MM.1S (cell line): ENCODE measurements at places on chromosomes 11 and 22.

- no peak for DNase-seq
These were observed 108.0 kb downstream of the KCNQ1OT1 start for GRCh38 chr11:2591805-2592204.

GRCh38 chr22:47796128-47796908, 1033.9 kb downstream of the TBC1D22A start:
- no peak for DNase-seq

DNA sequence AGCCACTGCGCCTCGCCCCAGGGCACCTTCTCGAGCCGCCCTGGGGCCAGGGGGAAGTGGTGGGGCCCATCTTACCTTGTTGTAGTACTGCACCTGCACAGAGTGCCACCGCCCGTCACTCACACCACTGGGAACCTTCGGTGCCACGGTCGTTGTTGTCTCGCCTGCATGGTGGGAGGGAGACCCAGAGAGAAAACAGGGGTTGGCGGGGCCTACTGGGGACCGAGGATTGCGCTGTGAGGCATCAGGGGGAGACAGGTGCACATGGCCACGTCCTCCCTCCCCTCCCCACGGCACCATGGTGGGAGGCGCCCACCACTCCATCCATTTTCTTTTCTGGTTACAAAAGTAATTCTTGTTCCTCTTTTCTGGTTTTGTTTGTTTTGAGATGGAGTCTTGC, 97.8 kb downstream of the TRMU start:
- no peak for DNase-seq

DNA sequence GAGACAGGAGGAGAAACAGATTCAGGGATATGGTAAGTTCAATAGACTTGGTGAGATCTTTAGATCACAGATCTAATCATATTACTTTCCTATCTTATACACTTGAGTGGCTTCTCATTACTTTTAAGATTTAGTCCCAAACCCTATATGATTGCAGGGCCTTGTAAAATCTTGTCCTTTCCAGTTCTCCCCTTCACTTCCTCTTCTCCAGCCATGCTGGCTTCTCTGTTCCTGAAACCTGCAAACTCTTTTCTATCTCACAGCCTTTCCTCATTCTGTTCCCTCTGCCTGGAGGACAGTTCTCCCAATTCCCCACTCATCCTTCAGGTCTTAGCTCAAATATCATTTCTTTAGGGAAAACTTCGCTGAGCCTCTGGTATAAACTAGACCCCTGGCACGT, 65.9 kb upstream of the BIRC3 start:
- DNase-seq: no peak

GRCh38 chr11:65310736-65311135, 3.9 kb upstream of the CDC42EP2 start:
- no peak for DNase-seq

- no peak for DNase-seq
These were observed 27.1 kb downstream of the RSPH14 start for GRCh38 chr22:23114721-23115020.

GRCh38 chr11:1603629-1604028, 4.6 kb downstream of the KRTAP5-3 start:
- no peak for DNase-seq

- DNase-seq: no peak
These were observed 48.6 kb downstream of the ZC3H12C start for GRCh38 chr11:110141812-110142211.

GRCh38 chr22:49704345-49705215, 123.1 kb downstream of the BRD1 start:
- DNase-seq: no peak

- DNase-seq: no peak
These were observed 676.7 kb upstream of the ARHGAP42 start for GRCh38 chr11:100010393-100010792.

- DNase-seq: no peak
These were observed 133.8 kb upstream of the API5 start for GRCh38 chr11:43177975-43178374.

- no peak for DNase-seq
These were observed 5.3 kb upstream of the JAML start for GRCh38 chr11:118230088-118230487.

DNA sequence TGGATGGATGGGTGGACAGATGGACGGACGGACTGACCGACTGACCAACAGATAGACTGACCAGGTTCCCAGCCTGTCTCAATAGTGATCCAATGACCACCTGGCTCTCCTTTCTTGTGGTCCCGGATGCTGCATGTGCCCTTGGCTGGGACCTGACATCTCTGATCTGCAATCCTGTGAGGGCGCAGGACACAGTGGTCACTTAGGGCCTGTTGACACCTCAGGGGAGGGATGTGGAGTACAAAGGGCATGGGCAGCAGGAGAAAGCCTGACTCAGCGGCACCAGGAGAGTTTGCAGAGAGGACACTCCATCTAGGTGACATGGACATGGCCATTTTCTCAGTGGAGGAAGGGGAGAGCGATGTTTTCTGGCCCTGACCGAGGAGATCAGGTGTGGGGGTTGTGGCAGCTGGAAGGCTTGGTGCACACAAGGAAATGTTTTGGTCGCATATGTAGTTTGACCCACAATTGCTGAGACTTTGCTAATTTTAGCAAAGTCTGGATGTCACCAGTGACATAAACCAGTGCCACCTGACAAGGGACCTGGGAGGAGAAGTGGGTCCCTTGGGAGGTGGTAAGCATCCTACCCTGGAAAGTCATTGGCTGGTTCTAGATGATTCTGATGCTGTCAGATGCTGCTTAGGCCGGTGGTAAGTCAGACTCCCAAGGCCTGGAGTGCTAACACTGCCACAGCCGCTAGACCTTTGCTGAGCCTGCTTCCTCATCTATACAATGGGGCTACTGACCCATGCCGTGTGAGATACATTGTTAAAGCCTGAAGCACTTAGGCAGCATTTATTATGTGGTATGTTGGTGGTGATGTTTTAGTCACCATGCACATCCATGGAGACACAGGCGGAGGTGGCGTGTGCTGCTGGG, 50.7 kb downstream of the CD82 start:
- DNase-seq: no peak

- DNase-seq: no peak
These were observed 649 bp downstream of the MS4A15 start for GRCh38 chr11:60757231-60757800.

GRCh38 chr22:45880091-45880715, 96.8 kb downstream of the WNT7B start:
- DNase-seq: no peak

DNA sequence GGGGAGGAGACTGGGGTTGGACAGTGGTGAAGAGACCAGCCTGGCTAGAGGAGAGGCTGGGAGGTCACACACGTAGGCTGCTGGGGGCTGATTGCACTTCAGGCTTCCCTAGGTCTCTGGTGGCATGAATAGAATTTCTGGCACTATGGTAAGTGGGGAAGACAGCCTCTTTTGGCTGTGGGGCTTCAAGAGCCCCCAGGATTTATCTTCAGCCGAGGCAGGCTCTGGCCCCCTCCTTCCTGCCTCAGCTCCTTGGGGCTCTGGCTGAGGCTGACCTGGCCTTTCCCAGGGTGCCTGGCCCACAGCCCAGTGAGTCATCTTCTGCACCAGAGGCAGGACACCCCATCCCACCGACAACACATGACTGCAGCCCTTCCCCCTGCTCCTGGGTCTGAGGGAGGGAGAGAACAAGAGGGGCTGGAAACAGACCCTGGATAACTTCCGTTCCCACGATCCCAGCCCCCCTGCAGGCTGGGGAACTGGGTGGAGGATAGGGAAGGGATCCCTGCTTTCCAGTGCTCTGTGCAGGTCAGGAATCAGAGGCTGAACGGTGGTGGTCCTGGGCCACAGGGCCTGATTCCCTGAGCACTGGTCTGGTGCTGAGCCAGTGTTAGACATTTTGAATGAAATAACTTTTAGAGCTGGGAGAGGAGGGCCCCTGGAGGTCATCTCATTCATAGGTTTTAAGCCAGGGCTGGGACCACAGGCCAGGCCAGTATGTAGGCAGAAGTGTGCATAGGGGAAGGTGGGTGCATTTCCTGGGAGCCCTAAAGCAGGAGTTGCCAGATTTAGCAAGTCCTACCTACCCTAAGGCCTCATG, 26.5 kb downstream of the ARHGEF17 start:
- no peak for DNase-seq

- no peak for DNase-seq
These were observed 1.9 kb downstream of the OR52H1 start for GRCh38 chr11:5546457-5546856.

- DNase-seq: no peak
These were observed 4.3 kb downstream of the ATL3 start for GRCh38 chr11:63666874-63667273.

DNA sequence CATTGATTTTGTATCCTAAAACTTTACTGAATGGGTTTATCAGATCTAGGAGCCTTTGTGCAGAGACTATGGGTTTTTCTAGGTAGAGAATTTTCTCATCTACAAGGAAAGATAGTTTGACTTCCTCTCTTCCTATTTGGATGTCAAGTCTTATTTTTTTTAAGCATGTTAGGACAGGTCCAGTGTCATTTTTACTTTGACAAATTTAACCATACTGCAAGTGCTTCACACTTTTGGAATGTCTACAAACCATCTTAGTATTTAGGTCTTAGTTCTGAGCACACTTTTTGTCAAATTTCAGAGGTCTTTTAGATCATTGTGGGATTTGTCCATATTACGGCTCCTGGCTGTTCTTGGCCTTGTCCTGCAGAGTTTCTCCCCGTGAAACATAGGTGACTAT, 715.2 kb upstream of the RAG2 start:
- DNase-seq: no peak

GRCh38 chr11:126345759-126346585, 9.5 kb upstream of the ST3GAL4 start:
- no peak for DNase-seq

DNA sequence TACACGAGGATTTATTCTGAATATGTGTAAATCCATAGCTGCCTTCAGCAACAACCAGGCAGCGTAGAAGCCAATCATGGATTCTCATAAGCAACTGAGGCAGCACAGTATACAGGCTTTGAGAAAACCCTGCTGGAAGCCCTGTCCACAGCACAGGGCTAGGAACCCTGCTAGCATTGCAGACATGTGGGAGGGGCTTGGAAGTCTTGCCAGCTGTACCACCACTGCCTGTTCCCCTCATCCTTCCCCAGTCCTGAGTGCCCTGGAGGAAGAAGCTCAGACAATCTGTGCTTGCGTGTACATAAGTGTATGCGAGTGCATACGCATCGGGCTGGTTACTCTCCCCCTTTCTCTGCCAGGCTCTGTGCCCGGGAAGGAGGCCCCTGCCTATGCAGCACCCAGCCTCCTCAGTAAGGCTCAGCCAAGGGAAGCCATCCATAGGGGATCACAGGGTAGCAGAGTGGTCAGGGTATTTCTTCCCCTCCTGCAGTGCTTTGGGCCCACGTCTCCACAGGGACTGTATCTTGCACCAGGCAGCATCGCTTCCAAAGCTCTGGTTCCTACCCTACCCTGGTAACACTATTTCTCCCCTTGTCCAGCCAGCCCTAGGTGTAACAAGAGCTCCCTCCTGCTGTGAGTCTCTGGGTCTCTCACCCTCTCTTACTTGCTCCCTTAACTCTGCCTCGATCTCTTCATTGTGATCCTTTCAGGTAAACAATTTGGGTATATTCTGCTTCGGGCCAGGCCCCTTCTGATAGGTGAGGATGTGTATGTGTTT, 90.5 kb downstream of the GALNT18 start:
- DNase-seq: no peak

DNA sequence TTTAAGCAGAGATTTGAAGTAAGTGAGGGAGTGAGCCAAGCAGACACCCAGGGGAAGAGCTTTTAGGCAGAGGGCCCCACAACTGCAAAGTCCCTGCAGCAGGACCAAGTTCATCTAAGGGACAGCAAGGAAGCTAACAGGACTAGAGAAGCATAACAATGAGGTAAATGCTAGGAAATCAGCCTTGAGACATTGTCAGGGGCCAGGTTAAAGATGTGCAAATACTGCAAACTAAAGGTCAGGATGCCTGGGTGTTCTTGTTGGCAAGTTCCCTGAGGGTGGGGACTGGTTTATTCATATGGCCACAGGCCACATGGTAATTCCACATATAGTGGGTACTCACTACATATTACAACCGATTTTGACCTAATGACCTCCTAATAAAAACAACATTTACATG, 399.2 kb upstream of the NARS2 start:
- DNase-seq: no peak

DNA sequence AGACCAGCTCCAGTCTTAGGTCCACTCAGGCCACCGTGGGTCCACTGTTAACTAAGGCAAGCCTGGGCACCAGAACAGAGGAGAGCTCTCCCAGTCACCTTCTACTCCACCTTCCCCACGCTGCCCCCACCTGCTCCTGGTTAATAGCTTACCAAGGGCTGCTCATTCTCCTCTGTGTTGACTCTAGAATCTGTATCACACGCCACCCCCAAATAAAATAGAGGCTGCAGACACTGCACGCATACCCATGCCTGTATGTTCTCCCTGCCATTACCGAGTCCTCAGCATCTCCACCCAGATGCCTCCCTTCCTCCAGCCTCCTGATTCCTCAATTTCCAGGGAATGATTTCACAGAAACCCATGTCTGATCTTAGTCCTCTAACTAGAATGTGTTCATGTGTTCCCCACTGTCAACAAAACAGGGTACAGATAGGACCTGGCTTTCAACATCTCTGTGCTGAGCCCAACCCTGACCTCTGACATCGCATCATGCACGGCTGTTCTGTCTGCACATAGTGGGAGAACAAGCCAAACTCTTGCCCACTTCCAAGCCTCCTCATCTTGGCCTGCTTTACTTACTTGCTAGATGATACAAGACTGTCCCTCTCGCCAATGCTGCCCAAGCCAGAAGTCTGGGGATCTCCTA, 49.8 kb downstream of the SMCO4 start:
- no peak for DNase-seq

DNA sequence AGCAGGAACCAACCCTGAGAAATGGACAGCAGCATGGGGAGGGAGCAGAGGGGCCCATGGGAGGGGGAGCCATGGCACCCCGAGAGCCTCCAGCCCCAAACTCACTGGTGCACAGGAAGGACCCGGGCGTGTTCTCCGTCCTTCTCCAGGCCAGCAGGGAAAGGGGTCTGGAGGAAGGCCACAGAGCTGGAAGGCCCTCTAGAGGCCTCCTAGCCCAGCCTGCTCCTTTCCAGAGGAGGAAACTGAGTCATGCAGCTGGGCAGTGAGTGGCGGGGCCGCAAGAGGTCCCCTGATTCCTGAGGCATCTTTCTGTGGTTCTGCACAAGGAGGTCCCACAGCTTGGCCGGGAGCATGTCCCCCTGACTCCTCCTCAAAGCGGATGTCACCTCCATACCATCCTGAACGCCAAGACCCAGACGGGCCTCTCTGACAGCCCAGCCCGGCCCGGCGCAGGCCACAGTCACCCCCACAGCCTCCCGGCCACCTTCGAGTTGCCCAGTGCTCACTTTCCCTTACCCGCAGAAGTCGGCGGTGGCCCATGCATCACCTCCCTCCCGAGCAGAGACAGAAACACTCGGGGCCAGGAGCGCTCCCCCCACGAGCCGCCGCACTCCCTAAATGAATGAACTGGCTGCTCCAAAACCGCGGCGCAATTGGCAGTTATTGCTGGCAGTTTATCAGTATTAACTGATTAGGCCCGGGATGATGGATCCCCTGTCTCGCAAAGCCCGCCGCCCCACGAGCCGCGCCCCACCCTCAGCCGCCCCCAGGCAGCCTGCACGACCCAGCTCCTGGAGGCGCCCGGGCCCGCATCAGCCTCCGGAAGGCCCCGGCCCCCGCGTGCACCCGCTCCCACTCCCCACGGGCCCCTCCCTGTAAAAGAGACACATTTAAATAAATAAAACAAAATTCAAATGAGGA, 272.5 kb downstream of the BUD13 start:
- DNase-seq: no peak

- DNase-seq: no peak
These were observed 21.6 kb upstream of the FXYD6 start for GRCh38 chr11:117898059-117898458.

- no peak for DNase-seq
These were observed 62.7 kb downstream of the TECTA start for GRCh38 chr11:121163658-121164308.

GRCh38 chr11:116357784-116358544, 414.8 kb downstream of the BUD13 start:
- DNase-seq: no peak
